SK-N-SH treated with all-trans-retinoic acid at 6 μM for 48 hours (cell line): ENCODE measurements at places on chromosomes 5 and 9.

DNA sequence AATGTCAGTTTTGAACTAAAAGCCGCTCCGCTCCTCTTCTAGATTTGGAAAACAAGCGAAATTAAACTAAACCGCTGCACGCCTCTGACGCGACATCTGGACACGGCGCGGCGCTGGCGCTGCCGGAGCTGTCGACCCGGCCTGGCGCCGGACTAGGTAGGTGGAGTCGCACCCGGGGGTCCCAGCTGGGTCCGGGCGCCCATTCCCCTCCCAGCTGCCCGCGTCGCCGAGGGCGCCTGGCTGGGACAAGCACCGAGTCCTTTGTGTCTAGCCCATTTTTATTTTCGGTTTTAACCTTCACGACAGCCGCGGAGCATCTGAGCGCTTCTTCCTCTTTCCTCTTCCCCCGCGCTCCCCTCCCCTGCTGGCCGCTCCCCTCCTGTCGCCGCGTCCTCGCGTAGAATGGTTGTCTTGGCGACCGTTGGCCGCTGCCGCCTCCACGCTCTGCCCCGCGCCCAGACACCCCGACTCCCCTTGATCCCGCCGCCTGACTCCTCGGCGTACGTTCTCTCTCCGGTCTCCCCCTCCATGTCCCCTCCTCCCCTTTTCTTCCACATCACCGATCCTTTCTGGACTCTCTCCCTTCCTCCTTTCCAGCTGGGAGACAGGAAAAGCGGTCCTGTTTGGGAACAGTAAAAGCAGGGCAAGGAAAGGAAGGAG is 545 bp downstream of the CDKN2B-AS1 start:
- peak; percentile 61 for ATAC-seq

- no peak for ATAC-seq
Observed at GRCh38 chr9:6625363-6625762, 20.2 kb downstream of the GLDC start.

DNA sequence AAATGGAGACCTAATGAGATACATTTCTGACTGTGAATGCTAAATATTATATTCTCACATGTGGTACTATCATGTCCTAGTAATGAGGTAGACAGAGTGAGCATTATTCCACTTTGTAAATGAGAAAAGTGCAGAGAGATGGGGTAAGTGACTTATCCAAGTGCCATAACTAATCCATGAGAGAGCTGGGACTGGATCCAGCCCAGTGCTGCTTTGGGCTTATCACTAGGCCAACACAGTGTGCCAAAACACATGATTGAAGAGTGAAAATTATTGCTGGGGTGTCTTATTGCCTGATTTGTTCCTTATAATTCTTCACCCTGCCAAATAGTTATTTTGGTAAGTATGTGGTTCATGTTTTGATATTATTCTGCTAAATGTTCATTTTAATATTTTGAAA is 442.2 kb upstream of the GRAMD2B start:
- no peak for ATAC-seq

GRCh38 chr5:137148159-137148558 is 351.0 kb downstream of the SPOCK1 start:
- ATAC-seq, result no peak

DNA sequence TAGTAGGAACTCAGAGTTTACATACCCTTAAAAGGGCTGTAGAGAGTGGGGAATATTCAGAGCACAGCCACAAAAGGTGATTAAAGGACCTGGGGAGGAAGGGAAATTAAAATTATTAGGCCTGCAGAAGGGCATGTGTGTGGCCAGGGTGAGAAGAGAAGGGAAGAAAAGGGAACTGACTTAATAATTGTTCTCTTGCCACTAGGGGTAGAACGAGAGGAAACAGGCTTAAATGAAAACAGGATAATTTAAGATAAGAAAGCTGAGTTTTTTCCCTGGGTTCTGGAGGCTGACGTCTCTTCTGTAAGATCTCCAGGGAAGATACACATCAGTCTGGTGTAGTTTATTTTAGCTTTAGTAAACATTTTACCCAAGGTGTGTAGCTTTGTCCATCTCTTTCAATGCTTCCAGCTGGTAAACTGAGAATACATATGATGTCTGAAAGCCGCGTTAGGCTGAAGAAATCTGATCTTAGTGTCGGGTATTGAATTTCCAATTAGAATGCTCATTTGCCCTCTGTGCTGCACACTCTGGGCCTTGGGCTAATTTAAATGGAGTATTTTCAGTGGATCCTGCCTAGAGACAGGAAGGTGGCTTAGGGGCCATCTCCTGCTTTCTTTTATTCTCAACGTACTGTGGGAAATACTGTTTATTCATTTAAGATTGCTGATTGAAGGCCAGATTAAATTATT is 416.8 kb downstream of the TMEM38B start:
- no peak for ATAC-seq

GRCh38 chr9:127489471-127490115 is 38.3 kb downstream of the LRSAM1 start:
- peak; percentile 38 for ATAC-seq

DNA sequence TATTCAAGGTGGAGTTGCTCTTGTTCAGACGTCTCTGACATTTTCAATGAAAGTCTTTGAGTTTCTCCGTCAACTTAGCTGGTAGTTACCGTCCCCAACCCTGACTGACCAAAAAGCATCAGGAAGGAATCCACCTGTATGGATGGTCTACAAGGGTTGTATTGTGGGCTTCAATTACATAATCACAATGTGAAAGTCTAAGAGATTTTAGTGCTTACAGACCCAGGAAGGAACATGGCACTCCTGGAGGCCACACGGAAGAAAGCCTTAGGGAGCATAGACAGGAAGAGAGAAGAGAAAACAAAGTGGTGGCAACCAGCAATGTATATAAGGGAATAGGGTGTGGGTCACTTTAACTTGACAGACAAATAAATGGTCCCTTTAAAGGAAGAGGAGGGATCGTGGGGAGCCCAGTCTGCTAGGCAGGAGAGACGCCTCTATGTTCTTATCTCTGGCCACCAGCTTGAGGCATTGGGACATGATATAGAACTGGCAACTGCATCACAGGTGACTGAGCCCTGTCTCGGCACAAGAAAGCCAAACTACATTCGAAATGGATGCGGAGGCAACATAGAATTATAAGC is 80.4 kb downstream of the ALDH7A1 start:
- ATAC-seq, result no peak

DNA sequence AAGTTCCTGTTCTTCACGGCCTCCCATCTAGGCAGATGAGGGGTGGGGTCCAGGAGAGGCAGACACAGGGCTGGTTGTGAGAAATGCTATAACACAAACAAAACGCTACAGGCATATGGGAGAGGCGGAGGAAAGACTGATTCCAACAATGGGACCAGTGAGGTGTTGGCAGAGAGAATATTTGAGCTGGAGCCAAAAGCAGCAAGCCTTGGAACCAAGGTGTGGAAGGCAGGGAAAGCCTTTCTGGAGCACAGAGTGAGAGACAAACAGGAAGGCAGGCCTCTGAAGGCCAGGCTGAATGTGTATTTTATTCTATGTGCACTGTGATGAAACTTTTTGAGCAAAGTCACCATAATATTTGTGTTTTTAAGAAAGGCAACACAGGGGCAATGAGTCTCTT is 2.9 kb downstream of the ATPSCKMT start:
- ATAC-seq, result no peak

DNA sequence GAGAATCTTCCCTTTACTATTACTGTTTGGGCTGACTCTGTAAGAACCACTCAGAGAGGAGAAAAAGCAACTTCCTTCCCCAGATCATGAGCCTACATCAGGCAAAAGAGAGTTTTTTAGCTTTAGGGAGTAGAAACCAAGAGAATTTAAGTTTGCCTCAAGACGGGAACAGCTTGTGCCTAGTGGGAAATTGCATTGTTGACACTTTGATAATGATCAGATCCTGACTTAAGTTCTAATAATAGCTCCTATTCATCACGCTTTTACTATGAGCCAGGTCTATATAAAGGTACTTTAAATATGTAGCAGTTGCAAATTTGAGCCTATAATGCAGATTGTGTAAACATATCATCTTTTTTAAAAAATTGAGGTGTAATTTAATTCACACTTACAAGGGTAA is 298.2 kb downstream of the MAN2A1 start:
- no peak for ATAC-seq

DNA sequence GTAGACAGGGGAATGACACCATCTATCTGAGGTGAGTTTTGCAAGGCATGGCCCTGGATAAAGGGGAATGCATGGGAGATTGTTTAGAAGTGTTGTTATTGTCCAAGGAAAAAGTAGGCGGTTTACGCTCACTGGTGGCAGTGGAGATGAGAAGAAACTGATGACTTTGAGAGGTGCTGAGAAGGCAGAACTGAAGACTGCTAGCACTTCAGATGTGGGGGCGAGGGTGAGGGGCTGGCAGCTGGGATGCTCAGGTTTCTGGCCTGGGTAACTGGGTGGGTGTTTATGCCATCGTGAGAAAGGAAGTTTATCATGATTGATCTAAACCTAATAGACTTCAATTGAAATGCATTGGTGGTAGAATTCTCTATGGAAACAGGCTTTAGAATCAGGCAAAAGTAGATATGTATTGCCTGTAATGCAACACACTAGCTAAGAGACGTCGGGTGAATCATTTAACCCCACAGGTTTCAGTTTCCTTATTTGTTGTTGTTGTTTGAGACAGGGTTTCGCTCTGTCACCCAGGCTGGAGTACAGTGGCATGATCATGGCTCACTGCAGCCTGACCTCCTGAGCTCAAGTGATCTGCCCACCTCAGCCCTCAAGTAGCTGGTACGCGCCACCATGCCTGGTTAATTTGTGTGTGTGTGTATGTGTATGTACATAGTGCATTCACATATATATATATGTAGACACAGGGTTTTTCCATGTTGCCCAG is 123.5 kb downstream of the SLC24A2 start:
- no peak for ATAC-seq

- no peak for ATAC-seq
Observed at GRCh38 chr5:42811591-42812446, at the start of gene SELENOP. TSS of gene SELENOP (minus strand) at chr5:42811892. CDS start at chr5:42808353, 3,539 bp downstream.

DNA sequence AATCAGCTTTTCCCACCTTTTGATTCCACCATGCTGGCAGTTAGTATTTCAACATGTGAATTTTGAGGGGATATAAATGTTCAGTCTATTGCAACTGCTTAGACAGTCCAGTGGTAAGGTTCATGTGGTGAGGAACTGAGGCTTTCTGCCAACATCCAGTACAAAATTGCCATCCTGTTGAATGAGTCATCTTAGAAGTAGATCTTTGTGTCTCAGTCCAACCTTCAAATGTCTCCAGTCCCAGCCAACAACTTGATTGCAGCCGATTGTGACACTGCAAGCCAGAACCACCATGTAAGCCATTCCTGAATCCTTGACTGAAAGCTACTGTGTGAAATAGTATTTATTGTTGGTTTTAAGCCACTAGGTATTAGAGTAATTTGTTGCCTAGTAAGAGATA is 331.5 kb upstream of the GRIN3A start:
- no peak for ATAC-seq
